ENCODE measurements at places on chromosomes 3 and 15. TPM values are rescaled to one million over a fixed set of nuclear protein-coding genes. Genes with fewer than 3 reads are reported as not detected.

GRCh38 chr3:66372681-66373350 lies 128.0 kb downstream of the LRIG1 start:
- no peaks in the 10 kb centered on the region for H3K36me3 ChIP-seq
- no peaks in the 10 kb centered on the region for H3K27me3 ChIP-seq
- no peak for DNase-seq
- H3K4me3 ChIP-seq, result no peak overlapping the region
- H3K4me1 ChIP-seq, result peaks cover 5% of the 10 kb centered on the region
- H3K27ac ChIP-seq, result no peak overlapping the region

DNA sequence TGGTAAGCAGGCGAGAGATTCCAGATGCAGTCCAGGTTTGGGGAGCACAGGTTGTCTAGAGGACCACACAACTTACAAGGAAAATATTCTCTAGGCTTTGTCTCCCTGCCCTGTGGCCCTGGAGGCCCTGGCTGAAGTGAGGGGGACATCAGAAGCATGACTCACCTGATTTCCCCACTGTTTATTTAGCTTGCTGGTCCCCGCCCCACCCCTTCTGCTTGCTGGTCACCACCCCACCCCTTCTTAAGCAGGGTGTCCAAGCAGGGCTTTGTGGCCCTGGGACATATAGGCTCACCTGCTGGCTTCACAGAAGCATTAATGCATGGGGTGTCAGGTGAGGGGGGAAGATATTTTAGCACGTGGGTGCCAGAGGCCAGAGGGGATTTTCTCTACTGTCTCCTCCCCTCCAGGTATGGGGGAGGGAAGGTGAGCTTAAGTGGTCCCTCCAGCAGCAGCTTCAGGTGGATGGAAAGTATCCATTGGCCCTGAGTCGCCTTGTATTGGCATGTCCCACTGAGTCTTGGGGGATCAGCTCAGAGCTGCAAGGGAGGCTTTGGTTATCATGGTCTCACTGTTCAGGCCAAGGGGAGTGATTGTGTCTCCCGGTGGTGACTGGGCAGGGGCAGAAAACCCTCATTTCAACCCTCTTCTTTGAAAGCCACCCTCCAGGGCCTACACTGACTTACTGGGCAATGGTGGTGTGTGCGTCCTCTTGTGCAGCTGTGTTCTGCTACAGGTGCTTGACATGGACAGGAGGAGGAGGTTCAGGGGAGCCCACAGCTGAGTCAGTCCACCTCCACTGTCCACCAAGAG lies 49.8 kb downstream of the GASK1A start:
- no peak for DNase-seq
- no peaks in the 10 kb centered on the region for H3K27me3 ChIP-seq
- H3K27ac ChIP-seq, result no peak overlapping the region
- peaks cover 11% of the 10 kb centered on the region for H3K4me1 ChIP-seq

DNA sequence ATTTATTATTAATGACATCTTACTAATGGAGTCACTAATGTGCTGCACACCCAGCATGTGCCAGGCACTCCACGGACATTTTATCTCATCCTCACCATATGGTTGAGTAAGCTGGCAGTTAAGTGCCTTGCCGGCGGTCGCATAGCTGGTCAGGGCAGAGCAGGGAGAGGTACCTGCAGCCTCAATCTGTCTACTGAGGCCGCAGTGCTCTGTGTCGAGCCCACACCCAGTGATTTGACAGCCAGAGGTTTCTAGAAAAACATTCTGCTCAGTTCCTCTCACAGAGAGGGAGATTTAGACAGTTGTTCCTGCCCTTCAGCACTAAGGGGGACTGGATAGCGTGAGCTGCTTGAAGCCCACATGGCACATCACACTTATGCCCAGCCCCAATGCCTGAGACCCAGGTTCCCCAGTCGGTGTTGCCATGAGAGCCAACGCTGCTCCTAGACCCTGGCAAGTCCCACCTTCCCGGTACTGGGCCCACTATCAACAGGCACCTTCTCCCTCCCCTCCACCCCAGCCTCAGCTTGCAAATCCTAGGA lies 2.6 kb downstream of the LIPC start:
- no peak for DNase-seq
- no peaks in the 10 kb centered on the region for H3K27me3 ChIP-seq
- no peaks in the 10 kb centered on the region for H3K36me3 ChIP-seq

- no peak overlapping the region for H3K27ac ChIP-seq
- H3K27me3 ChIP-seq, result no peaks in the 10 kb centered on the region
- no peak overlapping the region for H3K4me3 ChIP-seq
Measured at GRCh38 chr3:128390867-128391266, 75.8 kb downstream of the DNAJB8 start.

- H3K36me3 ChIP-seq, result no peaks in the 10 kb centered on the region
- H3K27me3 ChIP-seq, result no peaks in the 10 kb centered on the region
- no peak for DNase-seq
- H3K27ac ChIP-seq, result no peak overlapping the region
- H3K4me1 ChIP-seq, result no peaks in the 10 kb centered on the region
Measured at GRCh38 chr3:126758882-126759281, 54.8 kb downstream of the CHCHD6 start.

- H3K4me3 ChIP-seq, result no peak overlapping the region
- no peaks in the 10 kb centered on the region for H3K4me1 ChIP-seq
- H3K36me3 ChIP-seq, result peaks cover 41% of the 10 kb centered on the region
- no peak overlapping the region for H3K27ac ChIP-seq
- DNase-seq, result no peak
Measured at GRCh38 chr3:179687967-179688535, 35.2 kb downstream of the USP13 start.

- DNase-seq, result no peak
- H3K27ac ChIP-seq, result no peak overlapping the region
- H3K36me3 ChIP-seq, result no peaks in the 10 kb centered on the region
- no peaks in the 10 kb centered on the region for H3K27me3 ChIP-seq
- H3K4me1 ChIP-seq, result no peaks in the 10 kb centered on the region
Measured at GRCh38 chr3:143200001-143200924, 80.7 kb downstream of the CHST2 start.

- DNase-seq, result no peak
- H3K4me1 ChIP-seq, result no peaks in the 10 kb centered on the region
- H3K36me3 ChIP-seq, result no peaks in the 10 kb centered on the region
- H3K27ac ChIP-seq, result no peak overlapping the region
- no peak overlapping the region for H3K4me3 ChIP-seq
Measured at GRCh38 chr3:126156468-126156867, 23.9 kb downstream of the ALDH1L1 start.

Gene NMNAT3
- 11.0 TPM for total RNA-seq

GRCh38 chr3:127351321-127351720 lies 63.5 kb upstream of the PRR20G start:
- no peaks in the 10 kb centered on the region for H3K36me3 ChIP-seq
- no peaks in the 10 kb centered on the region for H3K27me3 ChIP-seq
- DNase-seq, result no peak
- H3K4me1 ChIP-seq, result no peaks in the 10 kb centered on the region

GRCh38 chr3:29335438-29335837 lies 54.6 kb downstream of the RBMS3 start:
- DNase-seq, result peak; percentile 33
- H3K27ac ChIP-seq, result peak overlapping the region; percentile 55
- peaks cover 59% of the 10 kb centered on the region for H3K4me1 ChIP-seq
- no peaks in the 10 kb centered on the region for H3K27me3 ChIP-seq
- H3K36me3 ChIP-seq, result no peaks in the 10 kb centered on the region

Gene SLC12A8
- 0.78 TPM for total RNA-seq

Gene DENND4A
- 36.0 TPM for total RNA-seq

DNA sequence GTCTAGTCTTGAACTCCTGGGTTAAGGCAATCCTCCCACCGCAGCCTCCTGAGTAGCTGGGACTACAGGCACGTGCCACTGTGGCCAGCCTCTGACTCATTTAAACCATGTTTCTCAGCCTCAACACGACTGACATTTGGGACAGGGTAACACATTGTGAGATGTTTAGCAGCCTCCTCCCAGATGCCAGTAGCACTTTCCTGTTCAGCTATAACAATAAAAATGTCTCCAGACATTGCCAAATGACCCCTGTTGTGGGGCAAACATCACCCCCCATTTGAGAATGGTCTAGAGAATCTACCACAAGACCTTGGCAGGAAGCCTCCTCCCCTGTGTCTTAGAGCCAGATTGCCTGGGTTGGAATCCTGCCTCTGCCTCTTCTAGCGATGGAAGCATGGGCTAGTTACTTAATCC lies 8.4 kb downstream of the TMEM40 start:
- H3K27me3 ChIP-seq, result no peaks in the 10 kb centered on the region
- H3K36me3 ChIP-seq, result no peaks in the 10 kb centered on the region
- H3K27ac ChIP-seq, result no peak overlapping the region

DNA sequence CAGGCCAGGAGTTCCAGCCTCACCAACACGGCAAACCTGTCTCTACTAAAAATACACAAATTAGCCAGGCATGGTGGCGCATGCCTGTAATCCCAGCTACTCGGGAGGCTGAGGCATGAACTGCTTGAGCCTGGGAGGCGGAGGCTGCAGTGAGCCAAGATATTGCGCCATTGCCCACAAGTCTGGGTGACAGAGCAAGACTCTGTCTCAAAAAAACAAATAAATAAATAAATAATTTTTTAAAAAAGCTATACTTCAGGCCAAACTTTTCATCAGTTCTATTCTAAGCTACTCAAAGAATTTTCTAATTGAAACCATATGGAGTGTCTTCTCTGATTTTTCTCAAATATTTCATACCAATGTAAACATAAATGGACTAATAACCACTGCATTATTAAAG lies 43.5 kb downstream of the PHC3 start:
- H3K36me3 ChIP-seq, result no peaks in the 10 kb centered on the region
- DNase-seq, result no peak
- no peak overlapping the region for H3K4me3 ChIP-seq
- H3K27ac ChIP-seq, result no peak overlapping the region

GRCh38 chr3:60742606-60743145 lies 508.6 kb downstream of the FHIT start:
- peaks cover 14% of the 10 kb centered on the region for H3K4me1 ChIP-seq
- H3K27ac ChIP-seq, result no peak overlapping the region
- no peak for DNase-seq

DNA sequence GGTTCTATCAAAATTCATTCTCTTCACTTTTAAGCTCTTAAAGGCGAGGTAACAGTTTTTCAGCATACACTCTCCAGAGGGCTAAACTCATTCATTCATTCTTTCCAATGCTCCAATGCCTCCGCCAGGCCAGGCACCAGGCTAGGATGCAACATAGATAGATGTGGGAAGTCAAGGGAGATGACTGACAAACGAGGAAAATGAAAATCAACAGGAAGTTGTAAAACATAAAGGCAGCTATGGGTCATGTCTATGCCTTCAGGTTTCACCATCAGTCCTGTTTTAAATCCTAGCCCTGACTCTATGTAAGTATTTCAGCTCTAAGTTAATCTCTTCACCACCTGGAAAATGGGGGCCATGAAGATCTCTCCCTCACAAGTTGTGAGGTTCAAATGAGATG lies 797.9 kb downstream of the FHIT start:
- H3K4me1 ChIP-seq, result no peaks in the 10 kb centered on the region
- H3K36me3 ChIP-seq, result no peaks in the 10 kb centered on the region
- no peak overlapping the region for H3K4me3 ChIP-seq
- H3K27ac ChIP-seq, result no peak overlapping the region
- no peak for DNase-seq

Gene HES1
- 20.7 TPM for total RNA-seq

Gene CKMT1B
- not detected for total RNA-seq

Gene IL17RB
- 7.1 TPM for total RNA-seq

Gene SSR3
- 74.1 TPM for total RNA-seq

- no peak overlapping the region for H3K4me3 ChIP-seq
- no peaks in the 10 kb centered on the region for H3K36me3 ChIP-seq
- H3K27me3 ChIP-seq, result no peaks in the 10 kb centered on the region
- no peak for DNase-seq
Measured at GRCh38 chr15:57235873-57236272, 140.4 kb upstream of the CGNL1 start.

DNA sequence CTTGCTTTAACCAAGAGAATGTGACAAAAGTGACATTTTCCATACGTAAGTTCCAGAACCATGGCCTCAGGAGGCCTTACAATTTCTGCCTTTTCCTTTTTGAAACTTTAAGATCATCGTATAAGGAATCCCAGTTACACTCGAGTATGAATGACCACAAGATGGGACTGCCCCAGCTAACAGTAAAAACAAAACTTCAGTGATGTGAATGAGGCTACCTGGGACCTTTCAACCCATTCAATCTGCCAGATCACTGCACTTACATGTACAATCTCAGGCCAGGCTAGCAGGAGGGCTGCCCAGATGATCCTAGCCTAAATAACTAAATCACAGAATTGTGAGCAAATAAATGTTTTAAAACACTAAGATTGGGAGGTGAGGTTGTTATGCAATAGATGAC lies 328.8 kb downstream of the CNTN6 start:
- H3K36me3 ChIP-seq, result no peaks in the 10 kb centered on the region
- DNase-seq, result no peak
- no peaks in the 10 kb centered on the region for H3K4me1 ChIP-seq
- no peak overlapping the region for H3K27ac ChIP-seq
- no peaks in the 10 kb centered on the region for H3K27me3 ChIP-seq
- no peak overlapping the region for H3K4me3 ChIP-seq

Gene ACVR2B
- total RNA-seq, result 8.7 TPM

DNA sequence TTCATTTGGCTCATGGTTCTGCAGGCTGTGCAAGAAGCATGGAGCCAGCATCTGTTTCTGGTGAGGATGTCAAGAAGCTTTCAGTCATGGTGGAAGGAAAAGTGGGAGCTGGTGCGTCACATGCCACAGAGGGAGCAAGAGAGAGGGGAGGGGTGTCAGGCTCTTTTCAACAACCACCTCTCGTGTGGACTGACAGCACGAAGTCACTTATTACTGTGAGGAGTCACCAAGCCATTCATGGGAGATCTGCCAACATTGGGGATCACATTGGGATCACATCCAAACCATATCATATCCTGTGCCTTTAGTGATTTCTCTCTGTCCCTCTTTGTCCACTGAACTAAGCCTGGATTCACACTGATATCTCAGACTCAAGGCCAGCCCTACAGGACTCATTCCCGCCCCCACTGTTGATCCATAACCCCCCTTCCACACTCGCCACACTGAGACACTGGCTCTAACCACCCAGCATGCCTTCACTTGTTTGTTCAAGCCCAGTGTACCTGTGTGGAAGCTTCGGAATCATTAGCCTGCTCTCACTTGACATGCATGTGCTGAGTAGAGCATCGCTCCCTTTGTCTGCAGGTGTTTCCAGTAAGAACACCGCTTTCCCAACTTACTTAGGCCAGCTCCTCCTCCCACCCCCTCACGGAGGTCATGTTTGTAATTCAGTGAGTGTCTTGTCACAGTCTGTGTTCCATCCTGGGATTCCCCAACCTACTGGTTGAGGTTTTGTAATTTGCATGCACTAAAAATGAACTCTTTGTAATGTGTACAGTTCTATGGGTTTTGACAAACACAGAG lies 132.2 kb downstream of the KLF13 start:
- H3K36me3 ChIP-seq, result no peaks in the 10 kb centered on the region
- H3K27ac ChIP-seq, result no peak overlapping the region
- no peak overlapping the region for H3K4me3 ChIP-seq
- H3K4me1 ChIP-seq, result peaks cover 16% of the 10 kb centered on the region
- H3K27me3 ChIP-seq, result no peaks in the 10 kb centered on the region

Gene CRBN
- total RNA-seq, result 97.5 TPM

- no peak overlapping the region for H3K27ac ChIP-seq
- peaks cover 4% of the 10 kb centered on the region for H3K4me1 ChIP-seq
- peak; percentile 33 for DNase-seq
- H3K36me3 ChIP-seq, result no peaks in the 10 kb centered on the region
Measured at GRCh38 chr3:141646760-141647561, 91.1 kb upstream of the RNF7 start.

Gene CRYGS
- total RNA-seq, result 3.1 TPM

Gene CEP19
- 1.8 TPM for total RNA-seq
